ENCODE measurements at places on chromosomes 13 and 19.
A peak's percentile ranks its signal among the peaks of the same experiment; 100 is the strongest.

- DNase-seq, result no peak
Observed at GRCh38 chr19:53960886-53961285, 1.9 kb upstream of the CACNG8 start.

DNA sequence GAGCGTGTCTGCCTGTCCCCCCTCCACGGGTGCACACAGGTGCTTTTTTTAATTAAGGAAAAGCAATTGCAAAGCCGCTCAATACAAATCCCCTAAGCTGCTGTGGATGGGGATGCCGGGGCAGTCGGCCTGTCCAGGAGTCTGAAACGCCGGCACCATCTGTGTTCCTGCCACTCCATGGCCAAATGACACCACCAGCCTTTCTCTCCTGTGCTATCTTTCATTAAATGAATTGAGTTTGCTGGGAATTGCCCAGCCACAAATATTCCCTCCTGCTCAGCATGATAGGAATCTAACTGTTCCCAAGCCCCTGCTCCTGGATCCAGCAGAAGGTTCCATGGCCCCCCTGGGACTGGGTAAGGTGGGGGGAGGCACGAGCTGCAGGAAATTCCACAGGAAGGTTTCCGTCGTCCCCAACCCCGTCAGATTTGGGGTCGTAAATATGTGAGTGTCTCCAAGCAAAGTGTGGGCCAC, 139.2 kb downstream of the KDM4B start:
- no peak for DNase-seq

- DNase-seq, result no peak
Observed at GRCh38 chr19:8269724-8270123, 38.4 kb downstream of the CD320 start.

GRCh38 chr13:94198681-94199080, 280.8 kb downstream of the DCT start:
- no peak for DNase-seq

- no peak for DNase-seq
Observed at GRCh38 chr13:90427322-90428272, 919.9 kb upstream of the MIR17HG start.

GRCh38 chr19:7944177-7944761, 803 bp upstream of the TIMM44 start:
- DNase-seq, result peak; percentile 99

DNA sequence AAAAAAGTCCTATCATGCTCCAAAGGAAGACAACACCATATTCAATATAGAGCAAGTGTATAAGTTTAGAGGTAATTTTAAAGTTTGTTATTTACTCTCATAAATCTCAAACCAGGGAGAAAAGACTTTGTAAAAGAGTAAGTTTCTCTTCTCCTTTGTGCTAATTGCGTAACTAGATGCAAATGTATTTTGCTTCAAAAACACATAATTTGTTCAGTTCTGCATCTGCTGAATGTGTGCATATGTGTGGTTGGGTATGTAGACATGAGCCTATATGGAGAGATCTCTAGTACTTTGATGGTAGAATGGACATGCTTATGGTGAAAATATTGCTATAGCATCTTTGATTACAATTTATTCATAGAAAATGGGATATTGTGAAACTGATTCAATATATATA, 17.8 kb upstream of the MIR17HG start:
- no peak for DNase-seq

DNA sequence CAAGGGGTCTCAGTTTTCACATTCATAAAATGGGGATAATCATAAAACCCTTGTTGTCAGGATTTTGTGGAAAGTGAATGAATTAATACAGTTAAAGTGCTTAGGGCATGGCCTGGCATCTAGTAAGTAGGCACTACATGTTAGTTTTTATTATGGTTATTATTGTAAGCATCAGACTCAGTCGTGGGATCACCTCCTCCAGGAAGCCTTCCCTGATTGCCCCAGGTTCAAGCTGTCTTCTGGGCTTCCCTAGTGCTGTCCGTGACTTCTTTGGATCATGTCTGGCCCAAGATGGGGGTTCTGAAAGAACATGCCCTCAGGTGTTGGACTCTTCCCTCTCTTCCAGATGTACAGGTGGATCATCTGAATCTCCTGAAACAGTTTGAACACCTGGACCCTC, 10.7 kb downstream of the NUCB1 start:
- DNase-seq, result no peak

DNA sequence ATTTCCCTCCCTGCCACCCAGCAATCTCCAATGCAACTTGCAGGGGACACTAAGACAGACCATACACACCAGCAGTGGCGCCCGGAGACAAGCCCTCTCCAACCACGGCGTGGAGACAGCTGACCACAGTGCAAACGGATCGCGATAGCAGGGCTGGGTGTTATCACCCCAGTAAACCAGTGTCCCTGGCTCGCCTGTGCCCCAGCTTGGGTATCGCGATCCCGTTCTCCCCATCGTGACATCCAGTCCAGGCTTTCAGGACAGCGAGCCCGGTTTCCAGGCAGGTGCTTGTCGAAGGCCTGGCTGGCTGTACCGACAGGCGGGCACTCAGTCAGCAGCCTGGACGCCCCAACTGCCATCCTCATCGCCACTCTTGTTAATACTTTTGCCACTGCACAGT, 20.7 kb upstream of the NANOS2 start:
- no peak for DNase-seq

DNA sequence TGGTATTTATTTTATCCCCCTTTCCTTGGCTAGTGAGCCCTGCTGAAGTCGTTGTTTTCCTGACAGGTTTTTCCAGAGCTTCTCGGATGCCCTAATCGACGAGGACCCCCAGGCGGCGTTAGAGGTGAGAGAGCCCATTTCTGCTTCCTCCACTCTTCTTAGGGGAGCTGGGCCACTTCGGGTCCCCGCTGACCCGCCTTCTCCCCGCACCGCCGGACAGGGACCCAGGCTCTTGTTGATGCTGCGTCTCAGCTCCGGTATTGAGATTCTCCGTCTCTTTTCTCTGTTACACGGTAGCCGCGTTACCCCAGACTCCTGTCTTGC, 306 bp downstream of the SUGT1 start:
- DNase-seq, result no peak

GRCh38 chr19:31135841-31136240, 213.4 kb downstream of the TSHZ3 start:
- no peak for DNase-seq

- peak; percentile 94 for DNase-seq
Observed at GRCh38 chr19:2332341-2333026, 4.0 kb downstream of the SPPL2B start.

GRCh38 chr13:61410669-61411297, 4.9 kb downstream of the PCDH20 start:
- peak; percentile 26 for DNase-seq

DNA sequence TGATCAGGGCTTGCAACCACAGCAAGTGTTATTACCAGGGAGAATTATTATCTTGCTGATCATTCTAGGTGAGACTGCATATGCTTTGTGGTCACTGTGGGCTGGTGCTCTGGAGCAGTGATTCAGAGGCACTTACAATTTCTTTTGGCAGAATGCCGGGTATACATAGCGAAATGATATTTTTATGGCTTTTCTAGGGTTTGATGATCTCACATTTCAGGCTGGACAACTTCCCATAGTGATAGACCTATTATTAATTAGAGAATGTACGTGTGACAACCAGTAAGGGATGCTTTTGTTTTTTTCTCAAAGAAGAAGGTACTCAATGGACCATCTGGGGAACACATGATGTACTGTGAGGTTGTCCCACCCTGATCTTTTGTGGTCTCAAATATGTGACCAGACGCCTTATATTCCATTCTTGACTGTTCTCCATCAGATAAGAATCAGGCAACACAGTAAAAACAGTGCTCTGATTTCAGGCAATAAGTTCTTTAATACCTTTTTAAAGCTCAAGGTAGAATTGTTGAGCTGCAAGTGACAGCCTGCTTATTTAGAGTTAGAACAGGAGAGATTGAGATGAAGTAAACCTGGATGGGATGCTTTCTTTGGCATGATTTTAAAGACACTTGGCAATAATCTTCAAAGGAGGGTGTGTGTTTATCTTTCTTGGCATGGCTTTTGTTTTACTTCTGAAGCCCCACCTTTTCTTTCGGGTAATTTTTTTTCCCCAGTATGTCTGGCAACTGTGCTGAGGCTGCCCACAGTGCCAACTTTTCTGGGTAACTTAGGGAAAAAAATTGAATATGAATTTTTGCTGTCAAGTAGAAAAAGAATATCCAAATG, 27.4 kb upstream of the SCEL start:
- DNase-seq, result no peak

DNA sequence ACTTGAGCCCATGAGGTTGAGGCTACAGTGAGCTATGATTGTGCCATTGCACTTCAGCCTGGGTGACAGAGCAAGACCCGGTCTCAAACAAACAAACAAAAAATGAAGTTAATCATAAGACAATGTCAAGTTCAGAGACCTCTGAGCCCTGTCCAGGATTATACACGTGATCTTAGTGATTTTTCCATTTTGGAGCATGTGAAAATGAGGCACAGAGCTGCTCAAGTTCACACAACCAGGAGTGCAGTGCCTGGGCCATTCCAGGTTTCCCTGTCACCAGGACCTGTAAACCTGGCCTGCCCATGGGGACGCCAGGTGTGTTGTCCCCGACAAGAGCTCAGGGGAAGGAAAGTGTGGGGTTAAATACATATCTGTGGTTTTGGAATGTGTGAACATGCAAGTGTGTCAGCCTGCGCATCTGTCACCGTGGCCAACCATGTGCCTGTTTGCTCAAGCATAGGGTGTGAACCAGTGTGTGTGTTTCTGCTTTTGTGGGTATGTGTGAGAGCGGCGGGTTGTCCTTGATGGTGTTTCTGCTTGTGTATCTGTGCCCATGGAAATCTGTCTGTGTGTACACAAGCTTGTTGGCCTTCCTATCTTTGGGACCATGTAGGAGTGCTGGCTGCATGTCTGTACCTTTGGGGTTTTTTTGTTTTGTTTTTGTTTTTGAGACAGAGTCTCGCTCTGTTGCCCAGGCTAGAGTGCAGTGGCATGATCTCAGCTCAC, 1.5 kb upstream of the FXYD1 start:
- DNase-seq, result no peak

GRCh38 chr13:81295177-81295576, 954.3 kb upstream of the SPRY2 start:
- no peak for DNase-seq

DNA sequence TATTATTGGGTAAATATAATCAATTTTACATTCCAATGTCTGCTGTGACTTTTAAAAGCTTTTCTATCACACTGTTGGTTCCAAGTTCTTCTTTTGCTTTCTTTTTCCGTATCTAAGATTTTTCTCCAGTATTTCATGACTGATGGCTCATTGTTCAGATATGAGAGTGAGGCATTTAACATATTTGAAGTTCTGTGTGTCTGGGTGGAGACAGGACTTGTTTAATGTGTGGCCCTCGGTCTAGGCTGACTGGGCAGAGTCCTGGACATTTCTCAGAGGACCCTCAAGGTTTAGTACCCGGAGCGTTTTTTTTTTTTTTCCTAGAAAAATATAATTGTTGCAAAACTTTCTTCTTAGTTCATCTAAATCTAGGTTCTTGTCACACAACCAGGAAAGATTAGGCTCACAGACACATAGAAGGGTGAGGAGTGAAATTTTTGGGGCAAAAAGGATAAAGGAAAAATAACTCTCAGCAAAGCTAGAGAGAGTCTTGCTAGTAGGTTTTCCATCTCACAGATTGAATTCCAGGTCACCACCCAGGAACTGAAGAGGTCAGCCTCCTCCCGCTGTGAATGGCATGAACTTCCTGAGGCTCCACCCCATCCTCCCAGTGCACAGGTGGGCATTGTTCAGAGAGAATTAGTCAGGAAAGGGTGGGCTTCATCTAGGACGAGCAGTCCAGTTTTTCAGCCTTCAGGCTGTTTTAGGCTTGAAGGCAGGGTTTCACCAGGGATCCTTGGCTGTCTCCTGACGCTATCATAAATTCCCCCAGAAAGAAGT, 1002.4 kb upstream of the PCDH9 start:
- no peak for DNase-seq

GRCh38 chr13:24052547-24053518, 107.7 kb upstream of the SPATA13 start:
- DNase-seq, result no peak

- peak; percentile 92 for DNase-seq
Observed at GRCh38 chr19:45876411-45877197, 9.3 kb downstream of the IRF2BP1 start.

DNA sequence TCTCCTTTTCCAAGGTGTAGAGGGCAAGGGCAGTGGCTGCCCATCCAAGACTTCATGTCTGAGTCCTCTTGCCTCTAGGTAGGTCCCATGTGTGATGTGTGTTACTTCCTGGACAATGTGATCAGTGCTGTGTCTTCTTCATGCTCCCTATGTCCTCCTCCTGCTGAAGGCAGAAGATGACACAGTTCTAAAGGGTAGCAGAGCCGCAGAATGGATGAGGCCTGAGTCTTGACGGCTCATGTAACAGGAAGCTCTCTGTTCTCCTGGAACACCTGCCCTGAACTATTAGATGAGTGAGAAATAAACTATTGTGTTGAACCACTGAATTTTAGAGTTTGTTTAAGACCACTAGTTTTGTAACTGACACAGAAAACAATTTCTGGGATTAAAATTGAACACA, 165.9 kb downstream of the NDFIP2 start:
- DNase-seq, result no peak

GRCh38 chr13:39499604-39500003, 103.4 kb downstream of the LHFPL6 start:
- no peak for DNase-seq

- DNase-seq, result peak; percentile 27
Observed at GRCh38 chr19:5172859-5173630, 167.6 kb downstream of the PTPRS start.

DNA sequence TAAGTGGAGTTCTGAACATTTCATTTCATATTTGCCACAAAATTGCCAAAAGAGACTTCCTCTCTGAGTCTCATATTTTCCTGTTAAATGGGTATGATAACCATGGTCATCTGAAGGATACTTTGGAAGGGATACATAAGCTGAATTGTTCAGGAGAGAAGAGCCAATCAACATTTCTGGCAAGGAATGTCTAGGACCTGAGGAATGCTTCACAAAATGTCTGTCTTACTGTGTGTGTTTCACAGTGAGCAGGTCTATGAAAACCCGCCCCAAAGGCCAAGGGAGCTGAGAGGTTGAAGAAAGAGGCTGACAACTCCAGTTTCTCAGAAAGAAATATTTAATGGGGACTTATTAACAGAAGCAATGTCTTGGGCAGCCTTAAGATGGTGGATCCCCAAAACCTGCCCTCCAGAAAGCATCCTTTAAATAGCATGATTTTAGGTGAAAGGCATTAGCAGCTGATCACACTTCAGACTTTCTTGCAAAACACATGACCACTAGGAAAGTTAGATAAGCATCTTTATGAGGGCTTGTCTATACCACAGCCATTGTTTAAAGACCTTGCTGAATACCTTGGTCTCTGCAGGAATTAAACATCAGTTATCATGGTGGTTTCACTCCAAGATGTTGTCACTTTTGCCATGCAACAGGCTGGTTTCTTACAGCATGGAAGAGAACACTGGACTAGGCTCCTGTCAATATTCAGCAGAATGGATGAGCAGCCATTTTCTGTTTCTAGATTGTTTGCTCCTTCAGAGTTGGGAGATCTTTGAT, 78.9 kb downstream of the TNFSF11 start:
- peak; percentile 32 for DNase-seq

- DNase-seq, result no peak
Observed at GRCh38 chr13:31739226-31739625, at the start of gene RXFP2. Gene RXFP2, plus strand, starts transcription at chr13:31739526. Its CDS starts 87 bp downstream, at chr13:31739613.

DNA sequence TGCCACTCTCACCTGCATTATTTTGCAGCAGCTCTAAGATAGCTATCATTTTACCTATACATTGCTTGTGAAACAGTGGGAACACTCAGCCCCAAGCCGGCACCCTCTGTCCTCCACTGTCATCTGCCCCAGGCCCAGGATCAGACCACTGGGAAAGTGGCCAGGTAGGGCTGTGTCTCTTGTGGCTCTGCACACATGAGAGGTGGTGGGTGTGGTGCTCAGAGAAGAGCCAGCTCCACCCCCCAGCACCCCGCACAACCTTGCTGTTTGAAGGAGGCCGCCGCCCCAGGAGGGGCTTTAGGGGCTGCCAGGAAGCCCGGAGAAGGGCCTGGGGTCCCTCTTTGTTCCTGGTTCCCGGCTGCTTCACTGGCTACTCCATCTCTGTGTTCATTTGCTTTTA, 26.6 kb downstream of the PPP1R37 start:
- DNase-seq, result no peak

Data from NB4 (cell line).